ENCODE measurements at places on chromosomes 3 and 15.

DNA sequence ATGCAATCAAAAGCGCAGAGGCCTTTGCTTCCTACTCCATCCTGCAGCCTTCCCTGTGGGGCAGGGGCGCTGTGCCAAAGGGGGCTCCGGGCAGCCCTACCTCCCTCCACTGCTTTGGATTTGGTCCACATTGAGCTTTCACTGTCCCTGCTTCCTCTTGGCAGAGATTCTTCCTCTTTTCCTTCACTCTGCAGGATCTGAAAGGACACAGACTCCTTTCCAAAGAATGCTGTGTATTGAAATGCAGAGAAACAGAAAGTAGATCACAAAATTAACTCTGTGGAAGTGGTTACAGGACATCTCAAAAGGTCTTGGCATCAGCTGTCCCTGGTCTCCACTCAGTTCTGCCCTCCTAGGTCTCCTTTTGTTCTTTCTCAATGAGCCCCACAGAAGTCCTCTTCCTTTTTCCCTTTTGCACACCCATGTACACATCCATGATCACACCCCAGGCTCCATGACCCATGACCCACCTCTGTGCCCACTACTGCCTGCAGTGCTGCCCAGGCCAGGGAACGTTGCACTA, 64.1 kb downstream of the CCR1 start:
- no peak for DNase-seq

DNA sequence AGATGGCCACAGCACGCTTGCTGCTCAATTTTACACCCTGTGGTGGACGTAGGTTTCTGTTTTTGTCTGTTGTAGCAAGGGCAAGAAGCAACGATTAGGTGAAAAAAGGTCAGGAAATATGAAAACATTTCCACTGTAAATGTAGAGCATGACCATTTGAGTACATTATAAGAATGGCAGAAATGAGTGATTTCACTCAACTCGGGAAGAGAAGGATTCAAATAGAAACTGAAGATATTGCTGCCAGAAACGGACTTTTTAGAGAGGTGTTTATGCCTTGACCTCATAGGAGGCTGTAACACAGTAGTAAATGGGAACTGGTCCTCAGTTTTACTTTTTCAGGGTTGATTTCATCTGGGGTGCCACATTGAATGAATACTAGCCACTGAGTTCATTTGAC, 33.1 kb upstream of the GASK1A start:
- DNase-seq = no peak

GRCh38 chr15:74750751-74751150, 2.1 kb downstream of the CYP1A2 start:
- no peak for DNase-seq

DNA sequence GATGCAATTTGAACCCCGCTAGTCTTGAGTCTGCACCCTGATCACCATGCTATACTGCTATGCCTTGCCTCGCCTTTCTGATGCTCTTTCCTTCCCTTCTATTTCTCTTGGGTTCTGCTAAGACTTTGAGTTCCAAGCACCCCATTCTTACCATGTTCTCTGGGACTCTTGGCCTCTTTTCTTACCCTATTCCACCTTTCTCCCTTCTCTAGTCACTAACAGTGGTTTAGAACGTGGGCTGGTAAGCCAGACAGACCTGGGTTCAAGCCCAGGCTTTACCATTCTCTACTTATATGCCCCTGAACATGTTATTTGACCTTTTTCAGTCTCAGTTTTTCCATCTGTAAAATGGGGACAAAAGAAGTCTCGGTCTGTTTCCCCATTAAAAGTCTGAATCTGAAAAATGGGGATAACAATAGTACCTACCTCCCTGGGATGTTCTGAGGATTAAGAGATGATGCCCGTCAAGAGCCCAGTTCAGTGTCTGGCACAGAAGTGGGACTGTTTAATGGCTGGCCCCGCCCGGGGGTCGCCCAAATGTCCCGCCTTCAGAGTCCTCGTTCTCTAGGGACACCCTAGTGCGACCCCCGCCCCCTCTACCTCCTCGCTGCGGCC, 376 bp downstream of the TADA3 start:
- no peak for DNase-seq

- DNase-seq = no peak
Measured at GRCh38 chr15:28105224-28105791, 6.2 kb upstream of the OCA2 start.
